ENCODE measurements at places on chromosomes 7 and 10.

DNA sequence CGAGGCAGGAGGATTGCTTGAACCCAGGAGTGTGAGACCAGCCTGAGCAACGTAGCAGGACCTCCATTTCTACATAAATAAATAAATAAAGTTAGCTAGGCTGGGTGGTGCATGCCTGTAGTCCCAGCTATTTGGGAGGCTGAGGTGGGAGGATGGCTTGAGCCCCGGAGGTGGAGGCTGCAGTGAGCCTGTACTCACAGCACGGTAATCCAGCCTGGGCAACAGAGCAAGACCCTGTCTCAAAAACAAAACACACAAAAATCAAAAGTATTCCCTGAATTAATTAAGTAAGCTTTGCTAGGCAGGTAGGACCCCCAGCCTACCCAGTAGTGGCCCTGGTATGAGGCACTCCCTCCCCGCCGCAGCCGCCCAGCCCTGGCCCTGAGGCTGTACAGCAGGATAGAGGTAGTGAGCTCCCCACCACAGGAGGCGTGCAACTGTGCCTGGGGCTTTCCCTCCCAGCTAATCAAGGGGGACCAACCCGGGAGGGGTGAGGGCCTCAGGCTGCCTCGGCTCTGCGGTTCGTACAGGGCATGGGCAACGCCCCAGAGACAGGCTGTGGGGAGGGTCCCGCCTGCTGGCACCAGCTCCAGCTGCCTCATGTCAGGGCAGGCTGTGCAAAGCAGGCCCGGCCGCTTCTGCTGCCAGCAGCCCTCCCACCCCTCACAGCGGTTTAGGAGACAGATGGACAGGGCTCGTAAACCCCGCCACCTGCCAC lies 1.0 kb upstream of the CYP2W1 start:
- no peak for DNase-seq

DNA sequence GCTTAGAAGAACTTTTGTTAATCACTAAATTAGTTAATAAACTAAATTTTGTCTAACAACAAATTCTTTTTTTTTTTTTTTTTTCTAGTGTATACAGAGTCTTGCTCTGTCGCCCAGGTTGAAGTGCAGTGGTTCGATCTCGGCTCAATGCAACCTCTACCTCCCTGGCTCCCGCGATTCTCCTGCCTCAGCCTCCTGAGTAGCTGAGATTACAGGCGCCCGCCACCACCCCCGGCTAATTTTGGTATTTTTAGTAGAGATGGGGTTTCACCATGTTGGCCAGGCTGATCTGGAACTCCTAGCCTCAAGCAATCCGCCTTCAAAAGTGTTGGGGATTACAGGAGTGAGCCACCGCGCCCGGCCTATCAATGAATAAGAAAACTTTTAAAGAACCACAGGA lies 1.1 kb upstream of the IQUB start:
- DNase-seq, result no peak

DNA sequence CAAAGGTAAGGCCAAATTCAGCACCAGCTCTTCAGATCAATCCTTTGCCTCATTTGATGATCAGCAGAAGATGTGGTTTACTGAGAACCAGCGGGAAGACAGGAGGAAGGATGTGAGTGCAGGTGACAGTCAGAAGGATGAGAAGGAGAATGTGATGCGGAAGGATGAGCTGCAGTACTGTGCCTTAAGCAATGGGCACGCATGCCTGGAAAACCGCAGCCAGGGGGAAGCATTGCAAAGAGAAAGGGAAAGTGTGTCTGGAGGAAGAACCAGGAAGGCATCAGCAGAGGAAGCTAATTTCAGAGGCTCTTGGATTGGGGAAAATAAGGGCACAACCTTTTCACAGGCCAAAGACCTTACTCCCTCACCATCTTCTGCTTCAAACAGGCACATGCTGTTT lies 25.7 kb downstream of the C10orf71 start:
- DNase-seq, result no peak

GRCh38 chr7:130369831-130370550 lies 10.3 kb upstream of the CPA1 start:
- no peak for DNase-seq

- no peak for DNase-seq
Observed at GRCh38 chr10:126223512-126224067, 164.7 kb downstream of the ADAM12 start.

GRCh38 chr10:104429846-104430245 lies 76.2 kb downstream of the CFAP58 start:
- no peak for DNase-seq

- no peak for DNase-seq
Observed at GRCh38 chr10:112533916-112534315, 86.9 kb downstream of the VTI1A start.

DNA sequence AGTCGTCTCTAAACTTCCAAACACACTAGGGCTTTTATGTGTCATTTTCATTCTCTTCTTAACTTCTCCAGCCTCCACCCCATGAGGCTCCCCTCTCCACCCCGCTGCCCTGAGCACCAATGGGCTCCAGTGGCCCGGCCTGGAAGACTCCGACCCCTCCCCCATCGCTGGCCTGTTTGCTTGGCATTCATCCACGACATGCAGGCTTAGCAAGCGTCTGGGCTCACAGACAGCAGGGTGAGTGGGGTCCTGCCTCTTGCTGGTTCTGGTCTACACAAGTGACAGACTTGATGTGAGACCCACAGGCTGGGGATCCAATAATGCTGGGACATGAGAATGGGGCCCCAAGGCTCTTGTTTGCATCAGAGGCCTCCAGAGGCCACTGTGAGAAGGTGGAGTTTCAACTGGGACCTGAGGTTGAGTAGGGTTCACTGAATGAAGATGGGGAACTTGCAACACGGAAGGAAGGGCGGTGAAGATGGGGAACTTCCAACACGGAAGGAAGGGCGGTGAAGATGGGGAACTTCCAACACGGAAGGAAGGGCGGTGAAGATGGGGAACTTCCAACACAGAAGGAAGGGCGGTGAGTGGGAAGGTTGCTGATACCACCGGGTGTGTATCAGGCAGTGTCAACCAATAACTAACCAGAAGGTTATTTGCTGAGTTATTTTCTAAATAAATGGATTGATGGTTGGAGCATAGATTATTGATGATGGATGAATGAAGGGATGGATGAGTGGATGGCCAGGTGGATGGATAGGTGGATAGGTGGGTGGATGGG lies 14.0 kb downstream of the KNDC1 start:
- no peak for DNase-seq

GRCh38 chr7:138316421-138317043 lies 143.5 kb upstream of the TRIM24 start:
- no peak for DNase-seq

- no peak for DNase-seq
Observed at GRCh38 chr10:14564268-14564744, 210.4 kb downstream of the FAM107B start.

DNA sequence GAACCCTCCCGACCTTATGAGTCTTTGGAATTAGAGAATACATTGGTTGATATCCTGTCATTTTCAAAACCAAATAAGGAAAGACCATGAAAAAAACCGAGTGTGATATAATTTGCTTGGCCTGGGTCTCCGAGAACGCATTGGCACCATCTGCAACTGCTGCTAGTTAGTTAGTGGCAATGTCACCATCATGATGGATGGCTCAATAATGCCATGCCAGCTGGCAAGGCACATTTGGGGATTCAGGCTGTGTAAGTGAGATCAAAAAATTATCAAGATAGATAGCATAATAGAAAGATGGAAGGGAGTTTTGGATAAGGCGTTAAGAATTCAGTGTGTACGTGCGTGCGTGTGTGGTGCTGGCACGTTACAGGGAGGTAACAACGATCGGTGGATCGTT lies 134.7 kb upstream of the TCERG1L start:
- no peak for DNase-seq

Data from NCI-H1436 (cell line).